Aorta (tissue), 5 donors: ENCODE measurements at places on chromosomes 16 and 17.

- peak; percentile 51 for DNase-seq
Measured at GRCh38 chr17:78535273-78536197, 41.7 kb downstream of the DNAH17 start.

- peak; percentile 74 for DNase-seq
Measured at GRCh38 chr16:16025214-16025968, 76.0 kb downstream of the ABCC1 start.

DNA sequence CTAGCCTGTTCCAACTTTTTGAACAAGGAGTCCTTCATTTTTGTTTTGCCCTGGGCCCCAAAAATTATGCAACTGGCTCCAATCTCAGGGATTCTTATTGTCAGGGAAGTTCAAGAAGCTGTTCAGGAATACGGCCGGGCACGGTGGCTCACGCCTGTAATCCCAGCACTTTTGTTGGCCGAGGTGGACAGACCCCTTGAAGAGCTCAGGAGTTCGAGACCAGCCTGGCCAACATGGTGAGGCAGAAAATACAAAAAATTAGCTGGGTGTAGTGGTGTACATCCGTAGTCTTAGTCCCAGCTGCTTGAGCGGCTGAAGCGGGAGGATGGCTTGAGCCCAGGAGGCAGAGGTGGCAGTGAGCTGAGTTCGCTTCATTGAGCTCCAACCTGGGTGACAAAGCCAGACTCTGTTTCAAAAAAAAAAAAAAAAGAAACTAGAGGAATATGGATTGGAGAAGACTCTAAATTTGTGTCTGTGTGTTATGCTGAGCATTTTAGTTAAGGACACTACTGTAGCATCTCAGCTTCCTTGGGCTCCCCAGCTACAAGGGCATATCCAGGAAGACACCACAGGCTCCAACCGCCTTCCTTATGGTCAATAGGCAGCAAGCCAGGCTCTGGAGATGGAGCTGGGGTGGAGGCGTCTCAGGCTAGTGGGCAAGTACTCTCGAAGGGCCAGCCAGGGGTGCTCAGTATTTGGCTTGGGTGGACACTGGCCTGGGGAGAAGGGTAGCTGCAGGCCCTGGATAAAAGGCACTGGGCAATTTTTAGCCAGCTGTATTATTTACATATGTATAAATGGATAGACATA lies 56.8 kb upstream of the CREBBP start:
- peak; percentile 43 for DNase-seq

DNA sequence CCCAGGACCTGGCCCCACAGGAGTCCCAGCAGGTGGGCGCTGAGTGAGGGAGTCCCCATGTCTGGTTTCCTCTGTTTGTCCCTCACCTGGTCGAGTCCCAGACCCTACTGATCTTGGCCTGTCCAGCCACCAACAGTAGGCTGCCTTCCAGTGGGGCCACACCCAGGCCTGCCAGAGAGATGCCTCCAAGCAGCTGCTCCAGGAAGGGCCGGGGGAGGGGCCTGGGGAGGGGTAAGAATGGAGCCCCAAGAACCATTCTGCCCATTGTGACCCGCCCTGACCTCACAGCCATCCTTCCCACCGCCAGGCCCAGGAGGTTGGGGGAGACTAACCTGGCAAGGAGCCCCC lies 736 bp downstream of the SPATA20 start:
- DNase-seq, result no peak

- DNase-seq, result peak; percentile 58
Measured at GRCh38 chr17:80947200-80947940, 44.3 kb upstream of the CHMP6 start.

GRCh38 chr16:79750311-79750710 lies 149.8 kb upstream of the MAF start:
- no peak for DNase-seq

- peak; percentile 65 for DNase-seq
Measured at GRCh38 chr17:41544491-41544892, 16.4 kb upstream of the KRT19 start.

GRCh38 chr17:68161644-68162428 lies 86.0 kb upstream of the AMZ2 start:
- DNase-seq, result no peak

- DNase-seq, result no peak
Measured at GRCh38 chr17:44331249-44331760, 6.7 kb upstream of the SLC25A39 start.

DNA sequence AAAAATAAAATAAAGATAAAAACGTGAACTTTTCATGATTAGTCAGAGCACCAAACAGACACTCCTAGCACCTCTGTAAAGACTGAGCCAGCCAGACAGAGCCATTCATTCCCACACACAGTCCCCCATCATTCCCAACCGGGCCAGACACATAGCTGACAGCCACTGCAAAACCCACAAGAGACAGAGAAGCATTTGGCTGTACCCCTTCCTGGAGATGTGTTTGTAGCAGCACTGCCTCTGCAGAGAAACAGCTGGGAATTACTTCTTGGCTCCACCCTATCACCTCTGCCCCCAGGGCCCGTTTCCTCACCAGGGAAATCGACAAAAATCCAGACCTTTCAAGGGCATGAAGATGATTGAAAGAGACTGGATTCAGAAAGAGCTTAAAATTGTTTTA lies 46.4 kb downstream of the MYH11 start:
- no peak for DNase-seq

- DNase-seq, result no peak
Measured at GRCh38 chr16:55488306-55488705, 9.3 kb downstream of the MMP2 start.

- no peak for DNase-seq
Measured at GRCh38 chr16:8967132-8967821, 3.6 kb upstream of the USP7 start.

- peak; percentile 84 for DNase-seq
Measured at GRCh38 chr17:77285594-77286390, 145.0 kb downstream of the SEC14L1 start.

DNA sequence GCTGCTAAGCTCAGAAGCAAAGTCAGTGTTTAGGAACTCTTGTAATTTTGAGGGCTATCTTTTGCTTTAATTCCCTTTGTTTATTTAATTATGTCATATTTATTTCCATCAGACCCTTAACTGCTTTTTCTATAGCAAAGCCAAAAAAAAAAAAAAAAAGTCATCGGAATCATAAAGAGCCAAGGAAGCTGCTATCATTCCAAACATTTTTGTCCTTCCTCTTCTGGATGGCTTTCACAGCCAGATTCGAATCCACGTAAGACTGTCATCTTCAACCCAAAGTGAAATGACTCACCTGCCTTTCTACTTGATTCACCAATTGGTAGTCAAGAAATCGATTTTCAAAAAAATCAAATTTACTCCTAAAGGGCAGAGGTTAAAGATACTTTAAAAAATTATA lies 38.4 kb downstream of the WIPI1 start:
- no peak for DNase-seq

- no peak for DNase-seq
Measured at GRCh38 chr17:37797206-37797605, 52.3 kb upstream of the HNF1B start.

- DNase-seq, result no peak
Measured at GRCh38 chr17:46837521-46837920, 13.9 kb upstream of the WNT9B start.
